ENCODE measurements at places on chromosomes 2 and 18. TPM values are rescaled to one million over a fixed set of nuclear protein-coding genes. Genes with fewer than 3 reads are reported as not detected.

- no peak for DNase-seq
Measured at GRCh38 chr2:9809064-9809356, 34.3 kb upstream of the TAF1B start.

DNA sequence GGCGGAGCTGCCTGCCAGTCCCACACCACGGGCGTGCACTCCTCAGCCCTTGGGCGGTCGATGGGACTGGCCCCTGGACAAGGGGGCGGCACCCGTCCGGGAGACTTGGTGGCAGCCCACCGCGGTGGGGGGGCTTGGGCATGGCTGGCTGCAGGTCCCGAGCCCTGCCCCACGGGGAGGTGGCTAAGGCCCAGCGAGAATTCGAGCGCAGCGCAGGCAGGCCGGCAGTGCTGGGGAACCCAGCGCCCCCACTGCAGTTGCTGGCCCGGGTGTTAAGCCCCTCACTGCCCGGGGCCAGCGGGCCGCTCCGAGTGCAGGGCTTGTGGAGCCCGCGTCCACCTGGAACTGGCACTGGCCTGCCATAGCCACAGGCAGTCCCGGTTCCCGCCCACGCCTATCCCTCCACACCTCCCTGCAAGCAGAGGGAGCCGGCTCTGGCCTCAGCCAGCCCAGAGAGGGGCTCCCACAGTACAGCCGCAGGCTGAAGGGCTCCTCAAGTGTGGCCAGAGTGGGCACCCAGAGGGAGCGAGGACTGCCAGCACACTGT lies 742.9 kb upstream of the DDX18 start:
- DNase-seq, result no peak

KIAA2012 gene
- 0.24 TPM for total RNA-seq

GRCh38 chr2:236271851-236272250 lies 7.6 kb upstream of the ASB18 start:
- DNase-seq, result no peak

DNA sequence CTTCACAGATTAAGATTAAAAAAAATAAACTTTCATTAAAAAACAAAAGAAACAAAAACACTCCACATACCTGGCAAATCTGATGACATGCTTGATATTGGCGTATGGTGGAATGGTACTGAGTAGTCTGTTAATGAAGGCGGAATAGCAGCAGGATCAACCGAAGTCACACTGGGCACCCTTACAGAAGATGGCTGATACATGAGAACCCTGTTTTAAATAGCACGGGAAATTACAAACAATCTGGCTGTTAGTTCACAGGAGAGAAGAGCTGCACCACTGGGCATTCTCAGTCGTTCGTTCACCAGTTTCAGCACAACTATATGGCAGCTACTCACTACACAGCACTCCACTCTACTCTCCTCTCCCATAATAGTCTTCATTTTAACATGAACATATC lies 64.0 kb upstream of the ST8SIA5 start:
- no peak for DNase-seq

GRCh38 chr18:78994531-78994930 lies 14.9 kb downstream of the SALL3 start:
- no peak for DNase-seq

GRCh38 chr2:214203744-214204289 lies 207.0 kb upstream of the VWC2L start:
- DNase-seq, result no peak

DNA sequence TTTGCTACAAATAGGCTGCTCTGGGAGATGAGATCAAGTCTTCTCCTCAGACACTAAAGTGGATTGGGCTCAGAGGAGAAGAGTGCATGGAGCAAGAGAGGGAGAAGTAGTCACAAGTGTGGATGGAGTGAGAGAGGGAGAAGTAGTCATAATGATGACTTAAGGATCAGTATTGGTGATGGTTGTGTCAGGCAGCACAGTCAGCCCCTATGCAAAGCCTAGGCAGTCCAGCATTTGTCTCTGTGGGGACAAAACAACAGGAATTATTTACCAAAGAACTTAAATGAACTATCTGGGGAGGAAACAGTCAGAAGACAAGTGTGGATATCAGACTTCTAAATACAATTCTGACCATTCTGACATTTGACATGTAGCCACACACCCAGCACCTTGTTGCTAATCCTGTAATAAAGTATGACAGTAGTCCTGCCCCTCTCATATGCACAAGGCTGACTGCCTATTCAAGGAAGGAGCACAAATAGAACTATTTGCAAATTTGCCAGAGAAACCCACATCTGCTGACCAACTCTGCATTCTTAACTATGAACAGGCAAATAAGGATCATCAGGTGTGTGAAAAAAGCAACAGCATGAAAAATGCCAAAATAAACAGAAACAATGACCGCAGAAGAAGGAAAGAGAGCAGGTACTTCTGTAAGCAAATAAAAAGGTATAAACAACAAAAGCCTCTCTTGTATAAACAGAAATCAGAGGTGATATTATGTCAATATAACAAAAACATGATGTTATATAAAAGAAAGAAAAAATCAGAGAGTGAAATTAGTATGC lies 1597.9 kb upstream of the ACVR2A start:
- DNase-seq, result no peak

DNA sequence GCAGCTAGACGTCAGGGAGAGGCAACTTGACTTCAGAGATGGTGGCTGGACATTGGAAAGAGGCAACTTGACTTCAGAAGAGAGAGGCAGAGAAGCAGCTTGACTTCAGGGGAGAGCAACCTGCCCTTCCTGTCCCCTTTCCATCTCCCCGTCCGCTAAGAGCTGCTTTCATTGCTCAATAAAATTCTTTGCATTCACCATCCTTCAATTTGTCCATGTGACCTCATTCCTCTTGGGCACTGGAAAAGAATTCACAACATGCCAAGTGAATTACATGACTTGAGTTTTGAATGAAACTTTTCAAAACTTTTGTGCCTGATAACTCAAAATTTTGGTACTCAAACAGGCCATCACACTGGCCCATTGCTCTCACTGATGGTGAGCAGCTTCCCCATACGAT lies 158.9 kb downstream of the DPP4 start:
- no peak for DNase-seq

DNA sequence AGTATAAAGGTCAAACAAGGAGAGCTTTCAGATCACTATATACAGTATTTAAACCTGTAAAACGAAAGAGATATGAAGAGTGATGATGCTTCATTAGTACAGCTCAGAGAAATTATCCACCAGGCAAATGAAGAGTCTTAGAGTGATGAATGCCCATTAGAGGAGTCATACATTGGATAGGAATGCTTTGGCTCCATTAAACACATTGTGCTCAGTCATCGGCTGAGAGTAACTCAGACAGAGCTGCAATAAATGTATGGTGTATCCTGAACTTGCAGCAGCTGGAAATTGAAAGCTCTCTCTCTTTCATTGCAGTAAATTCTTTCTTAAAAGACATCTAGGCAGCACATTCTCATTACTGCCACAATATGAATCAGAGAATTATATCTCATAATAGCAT lies 340.8 kb upstream of the SPHKAP start:
- DNase-seq, result no peak

DNA sequence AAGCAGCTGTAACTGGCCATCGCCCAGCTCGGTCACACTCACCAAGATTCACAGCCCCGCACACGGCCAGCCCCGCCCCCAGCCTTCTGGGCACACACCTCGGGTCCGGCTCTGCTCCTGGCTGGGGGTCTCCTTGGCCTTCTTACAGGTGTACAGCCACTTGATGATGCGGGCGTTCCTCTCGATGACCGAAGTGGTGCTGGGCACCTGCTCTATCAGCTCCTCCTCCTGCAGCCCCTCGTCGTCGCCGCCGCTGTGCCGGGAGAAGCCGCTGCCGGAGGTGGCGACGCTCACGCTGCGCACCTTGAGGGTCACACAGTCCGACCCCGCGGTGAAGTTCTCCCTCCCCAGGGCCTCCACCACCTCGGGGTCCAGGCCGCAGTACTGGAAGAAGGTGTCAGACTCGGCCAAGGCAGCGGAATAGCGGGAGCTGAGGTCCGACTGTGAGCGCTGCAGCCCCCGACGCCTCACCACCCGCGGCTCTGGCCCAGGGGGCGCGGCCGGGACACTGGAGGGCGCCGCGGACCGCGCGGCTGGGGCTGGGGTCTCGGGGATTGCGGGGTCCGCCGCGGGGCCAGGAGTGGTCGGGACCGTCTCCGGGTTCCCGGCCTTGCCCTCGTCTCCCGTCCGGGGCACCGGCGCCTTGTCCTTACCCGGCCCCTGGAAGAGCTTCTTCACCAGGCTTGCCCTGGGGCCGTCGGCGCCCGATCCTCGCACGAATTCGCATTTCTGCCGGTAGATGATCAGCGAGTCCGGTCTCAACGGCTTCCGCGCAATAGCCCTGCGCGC lies 769 bp downstream of the FAM110C start:
- peak; percentile 48 for DNase-seq

GRCh38 chr2:239264838-239265651 lies 135.8 kb downstream of the HDAC4 start:
- no peak for DNase-seq

DNA sequence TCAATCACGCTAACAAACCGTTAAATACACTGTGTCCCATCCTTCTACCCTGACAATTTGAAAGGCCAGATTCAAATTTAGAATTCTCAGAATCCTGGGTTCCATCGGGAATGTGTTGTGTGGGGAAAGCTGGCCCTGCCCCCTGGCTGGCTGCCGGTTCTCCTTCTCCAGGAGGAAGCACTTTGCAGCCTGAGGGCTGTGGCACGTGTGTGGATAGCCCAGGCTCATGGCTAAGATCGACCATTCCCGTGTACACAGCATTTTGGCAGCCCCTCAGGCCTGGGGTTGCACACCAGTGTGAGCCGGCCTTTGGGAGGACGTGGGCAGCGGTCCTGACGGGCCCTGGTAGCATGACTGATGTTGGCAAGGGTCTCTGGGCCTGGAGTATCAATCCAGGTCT lies 51.0 kb upstream of the ROCK2 start:
- DNase-seq, result no peak

DNA sequence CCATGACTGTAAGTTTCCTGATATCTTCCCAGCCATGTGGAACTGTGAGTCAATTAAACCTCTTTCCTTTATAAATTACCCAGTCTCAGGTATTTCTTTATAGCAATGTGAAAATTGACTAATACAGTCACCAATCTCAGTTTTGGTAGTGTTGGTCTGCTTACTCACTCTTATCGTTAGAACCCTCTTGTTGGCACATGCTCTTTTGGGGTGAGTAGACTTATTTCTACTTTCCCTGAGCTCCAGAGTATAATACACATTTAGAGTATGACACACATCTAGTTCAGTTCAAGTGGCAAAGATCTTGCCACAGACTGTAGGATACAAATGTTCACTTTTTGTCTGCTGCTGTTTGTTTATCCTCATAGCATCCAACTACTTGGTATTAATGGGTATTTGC lies 347.5 kb upstream of the CELF4 start:
- DNase-seq, result no peak

DNA sequence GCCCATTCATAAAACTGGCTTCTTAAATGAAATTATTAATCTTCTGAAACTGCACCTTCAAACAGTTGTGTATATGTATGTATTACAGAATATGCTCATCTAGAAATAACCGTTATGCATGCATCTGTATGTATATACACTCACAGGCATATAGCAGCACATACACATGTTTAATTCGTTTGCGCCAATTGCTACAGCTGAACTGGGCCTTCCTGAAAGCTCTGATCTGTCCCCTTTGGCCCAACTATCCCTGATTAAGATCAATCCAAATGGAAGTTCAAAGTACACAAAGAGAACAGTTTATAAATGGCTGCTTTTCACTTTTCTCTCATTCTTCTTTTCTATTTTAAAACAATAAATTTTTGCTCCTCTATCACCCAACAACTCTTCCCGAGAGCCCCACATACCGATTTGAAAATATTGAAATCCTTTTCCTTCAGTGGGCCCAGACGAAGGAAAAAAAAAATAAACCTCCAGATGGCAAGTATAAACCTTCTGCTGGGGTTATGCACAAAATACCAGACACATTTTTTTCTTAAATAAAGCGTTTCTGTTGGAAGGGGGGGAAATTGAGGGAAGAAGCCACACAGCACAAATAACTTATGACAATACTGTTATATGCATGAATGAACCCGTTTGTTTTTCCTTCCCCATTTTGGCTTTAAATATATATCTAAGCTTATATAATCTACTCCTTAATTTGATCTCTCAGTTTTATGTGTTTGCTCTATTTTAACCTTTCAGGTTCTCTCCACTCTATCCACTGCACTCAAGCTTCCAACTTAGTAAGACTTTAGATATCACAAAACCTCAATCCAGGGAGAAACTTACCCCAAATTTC lies 267.3 kb downstream of the TCF4 start:
- DNase-seq, result no peak

SCYGR1 gene
- total RNA-seq, result not detected

NAT8 gene
- not detected for total RNA-seq

HSPD1 gene
- total RNA-seq, result 337 TPM

GRCh38 chr18:52077251-52077983 lies 262.6 kb upstream of the DCC start:
- no peak for DNase-seq

DNA sequence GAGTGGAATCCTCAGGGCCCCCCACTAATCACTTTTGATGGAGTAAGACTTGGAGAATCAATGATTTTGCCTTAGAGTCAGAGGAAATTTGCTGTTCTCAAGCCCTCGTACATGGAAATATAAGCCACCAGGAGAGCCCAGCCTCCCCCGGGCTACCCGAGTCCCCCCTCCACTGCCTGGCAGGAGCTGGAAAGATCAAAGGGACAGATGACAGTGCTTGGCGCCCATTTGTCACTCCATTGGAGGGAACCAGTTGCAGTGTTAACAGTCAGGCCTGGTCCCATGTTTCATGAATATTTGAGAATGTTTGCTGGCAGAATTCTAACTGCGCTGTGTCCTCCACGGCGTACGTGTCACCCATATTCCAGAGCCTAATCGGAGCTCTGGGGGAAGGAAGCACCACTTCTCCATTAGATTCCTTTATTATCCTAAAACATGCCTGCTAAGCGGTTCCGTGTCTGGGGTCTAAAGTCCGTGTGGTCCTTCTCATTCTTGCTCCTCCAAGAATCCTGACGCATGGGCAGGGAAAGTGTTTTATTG lies 202.4 kb downstream of the KLHL29 start:
- DNase-seq, result no peak

Measured in mesothelial cell of epicardium (in vitro differentiated cells).